ENCODE measurements at places on chromosomes 5 and 9.

GRCh38 chr9:37363124-37363523 is 59.4 kb upstream of the GRHPR start:
- no peak for DNase-seq

- no peak for DNase-seq
Measured at GRCh38 chr9:16120231-16120641, 567.4 kb downstream of the CCDC171 start.

DNA sequence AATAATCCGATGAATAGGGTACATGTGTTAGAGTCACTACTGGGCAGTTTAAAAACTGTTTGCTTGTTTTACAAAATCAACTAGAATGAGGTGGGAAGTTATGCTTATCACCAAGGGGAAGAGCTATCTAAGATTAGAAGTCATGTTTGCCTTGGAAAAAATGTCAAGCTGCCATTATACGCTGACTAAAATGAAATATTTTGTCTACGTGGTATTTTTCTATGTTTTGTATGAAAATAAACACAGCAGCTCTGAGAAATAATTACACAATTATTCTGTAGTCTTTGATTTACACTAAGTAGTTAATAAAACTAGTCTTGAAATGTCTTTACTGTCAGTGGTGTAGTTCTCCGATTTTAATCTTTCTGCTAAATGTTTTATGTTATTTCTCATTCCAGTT is 241.9 kb upstream of the TARS1 start:
- no peak for DNase-seq

- no peak for DNase-seq
Measured at GRCh38 chr9:77697238-77697984, 49.3 kb upstream of the GNA14 start.

DNA sequence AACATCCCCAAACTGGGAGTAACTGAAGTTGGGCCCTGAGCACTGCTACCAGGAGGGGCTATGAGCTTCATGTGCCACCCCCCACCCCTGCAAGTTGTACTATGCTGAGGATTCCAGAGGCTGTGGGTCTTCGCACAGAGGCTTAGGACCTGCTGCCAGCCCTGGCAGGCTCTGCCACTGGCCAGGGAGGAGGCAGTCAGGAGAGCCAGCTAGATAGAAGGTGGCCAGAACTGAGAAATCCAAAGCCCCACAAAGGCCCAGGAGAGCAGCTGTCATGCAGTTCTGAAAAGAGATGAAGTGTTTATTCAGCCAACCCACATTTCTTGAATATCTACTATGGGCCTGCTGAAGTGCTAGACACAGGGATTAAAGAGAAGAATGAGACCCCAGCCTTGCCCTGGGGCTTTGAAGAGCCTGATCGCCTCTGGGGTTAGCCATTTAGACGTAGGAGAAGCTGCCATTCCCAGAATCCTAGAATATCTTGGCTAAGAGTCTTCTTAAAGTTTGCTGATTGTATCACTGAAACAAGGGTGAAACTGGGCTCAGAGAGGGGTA is 1.4 kb downstream of the ALAD start:
- DNase-seq: no peak

GRCh38 chr9:116219686-116220085 is 66.1 kb downstream of the PAPPA start:
- DNase-seq: no peak

- no peak for DNase-seq
Measured at GRCh38 chr9:7783635-7784063, 15.9 kb downstream of the DMAC1 start.

DNA sequence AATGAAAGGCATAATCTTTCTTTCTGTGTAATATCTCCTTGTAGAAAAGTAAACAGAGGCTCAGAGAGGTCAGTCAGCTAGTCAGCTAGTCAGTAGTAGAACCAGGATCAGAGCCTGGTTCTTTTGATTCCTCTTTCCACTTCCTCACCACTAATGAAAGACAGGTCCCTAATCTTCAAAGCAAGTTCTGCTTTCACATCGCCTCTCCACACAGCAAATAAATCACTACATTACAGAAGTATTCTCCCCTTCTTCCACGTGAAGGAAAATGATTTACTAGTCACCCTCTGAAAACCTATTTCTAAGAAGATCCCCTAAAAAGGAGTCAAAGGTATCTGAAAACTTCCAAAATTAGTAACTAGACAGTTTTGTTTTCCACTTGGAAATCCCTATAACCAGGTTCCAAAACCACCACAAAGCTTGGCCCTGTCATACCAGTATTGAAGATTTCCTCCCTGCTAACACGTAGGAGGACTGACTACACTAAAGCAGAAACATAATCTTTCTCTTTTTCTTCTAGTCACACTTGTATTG is 140.5 kb upstream of the TARS1 start:
- no peak for DNase-seq

- DNase-seq: no peak
Measured at GRCh38 chr5:147586832-147587231, 77.0 kb upstream of the DPYSL3 start.

- no peak for DNase-seq
Measured at GRCh38 chr9:76166526-76166925, 227.7 kb downstream of the RFK start.

DNA sequence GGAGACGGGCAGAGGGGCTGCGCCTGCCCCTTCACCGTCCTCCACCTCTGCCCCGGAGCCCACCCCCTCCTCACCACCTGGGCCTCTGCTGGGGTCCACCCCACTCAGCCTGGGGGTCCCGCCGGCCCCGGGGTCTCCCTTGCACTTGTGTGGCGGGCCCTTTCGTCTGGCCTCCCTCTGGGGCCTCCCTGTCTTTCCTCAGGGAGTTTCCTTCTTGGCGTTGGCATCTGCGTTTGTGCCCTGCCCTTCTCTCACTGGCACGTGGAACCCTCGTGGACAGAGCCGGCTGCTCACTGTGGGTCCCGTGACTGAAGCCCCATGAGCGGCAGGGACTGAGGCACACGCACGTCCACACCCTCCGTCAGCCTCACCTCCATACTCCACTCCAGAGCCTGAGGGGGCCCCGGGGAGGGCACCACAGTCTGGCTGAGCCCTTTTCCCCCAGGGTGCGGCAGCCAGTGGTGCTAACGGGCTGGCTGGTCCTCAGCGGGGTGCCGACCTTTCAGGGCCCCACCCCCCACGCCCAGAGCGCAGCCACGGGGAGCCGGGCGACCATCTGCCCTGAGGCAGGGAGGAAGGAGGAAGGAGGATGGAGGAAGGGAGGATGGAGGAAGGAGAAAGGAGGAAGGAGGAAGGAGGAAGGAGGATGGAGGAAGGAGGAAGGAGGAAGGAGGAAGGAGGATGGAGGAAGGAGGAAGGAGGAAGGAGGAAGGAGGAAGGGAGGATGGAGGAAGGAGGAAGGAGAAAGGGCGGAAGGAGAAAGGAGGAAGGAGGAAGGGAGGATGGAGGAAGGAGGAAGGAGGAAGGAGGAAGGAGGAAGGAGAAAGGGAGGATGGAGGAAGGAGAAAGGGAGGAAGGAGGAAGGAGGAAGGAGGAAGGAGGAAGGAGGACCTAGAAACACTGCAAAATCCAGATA is 53.0 kb upstream of the NRARP start:
- DNase-seq: no peak

DNA sequence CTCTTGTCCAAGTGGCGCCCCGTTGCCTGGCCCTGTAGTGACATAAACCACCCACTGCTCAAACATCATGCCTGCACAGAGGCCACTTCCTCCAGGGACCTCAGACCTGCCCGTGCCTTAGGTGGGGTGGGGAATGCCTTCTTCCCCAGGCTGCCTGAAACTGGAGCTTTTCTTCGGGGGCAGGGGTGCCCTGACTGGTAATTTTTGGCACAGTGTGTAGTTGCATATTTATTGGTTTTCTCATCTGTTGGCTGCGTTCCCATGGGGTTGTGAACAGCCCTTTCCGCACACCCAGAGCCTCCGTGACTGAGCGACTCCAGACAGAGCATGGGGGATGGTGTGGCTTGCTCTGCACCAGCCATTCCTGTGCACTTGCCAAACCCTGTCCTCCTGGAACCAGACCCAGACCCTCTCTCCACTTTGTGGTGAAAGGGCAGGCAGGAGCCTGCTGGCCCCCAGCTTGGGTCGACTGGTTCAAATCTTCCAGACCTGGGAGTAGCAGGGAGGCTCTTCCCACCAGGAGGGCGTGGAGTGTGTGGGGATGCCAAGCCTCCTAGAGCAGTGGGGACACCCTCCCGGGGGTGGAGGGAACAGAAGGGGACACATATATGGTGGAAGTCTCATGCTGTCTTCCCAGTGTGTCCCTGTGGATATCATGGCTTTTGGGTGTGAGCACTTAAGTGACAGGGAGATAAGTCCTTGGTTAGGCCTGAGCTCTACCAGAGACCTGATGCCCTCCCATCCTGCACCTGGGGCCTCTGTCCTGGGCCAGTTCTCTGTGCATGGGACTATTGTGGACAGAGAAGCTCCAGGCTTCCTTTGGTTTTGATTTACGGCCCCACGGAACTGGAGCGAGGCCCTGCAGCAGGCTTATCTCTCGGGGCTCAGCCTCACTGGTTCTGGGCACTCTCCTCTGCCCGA is 39.6 kb downstream of the WNK2 start:
- no peak for DNase-seq

- no peak for DNase-seq
Measured at GRCh38 chr9:98164912-98165311, 27.5 kb downstream of the CORO2A start.

Measured in stimulated activated CD4-positive, alpha-beta T cell treated with anti-CD3 and anti-CD28 coated beads, Interleukin-15, amount 100 ng/mL, for 48 hours (primary cell).